ENCODE measurements at places on chromosomes 4 and X. TPM values are rescaled to one million over a fixed set of nuclear protein-coding genes. Genes with fewer than 3 reads are reported as not detected.

MGAT4D gene
- not detected for total RNA-seq

GPR173 gene
- total RNA-seq: 0.51 TPM

KIT gene
- total RNA-seq: 12.1 TPM

TMEM192 gene
- total RNA-seq: 22.2 TPM

SHOX gene
- 4.6 TPM for total RNA-seq

ATOH1 gene
- not detected for total RNA-seq

STOX2 gene
- 3.7 TPM for total RNA-seq

UGT2A1 gene
- not detected for total RNA-seq

MAP3K15 gene
- total RNA-seq: not detected

FMR1NB gene
- total RNA-seq: not detected

SLC9B1 gene
- total RNA-seq: not detected

FAT1 gene
- 56.4 TPM for total RNA-seq

PHKA1 gene
- total RNA-seq: 4.9 TPM

DTHD1 gene
- total RNA-seq: 0.68 TPM

Measured in subcutaneous adipose tissue (tissue), 4 donors.